ENCODE measurements at places on chromosomes 3 and 15.
A peak's percentile ranks its signal among the peaks of the same experiment; 100 is the strongest.

DNA sequence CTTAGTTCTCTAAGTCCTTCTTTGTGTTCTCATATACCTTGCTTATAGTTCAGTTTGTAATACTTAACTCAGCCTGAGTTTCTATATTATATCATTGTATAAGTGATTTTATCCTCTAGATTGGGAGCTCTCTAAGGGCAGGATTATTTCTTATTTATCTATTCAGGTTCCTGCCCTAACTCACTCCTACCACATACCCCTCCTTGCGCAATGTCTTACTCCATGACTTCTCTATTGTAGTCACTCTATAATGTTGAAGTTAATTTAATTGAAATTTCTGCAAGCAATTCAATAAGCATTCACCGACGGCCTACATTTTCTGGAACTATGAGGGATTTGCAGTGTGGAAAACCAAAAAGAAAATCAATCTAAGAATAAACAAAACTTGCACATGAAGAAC lies 3.6 kb upstream of the OR5K4 start:
- DNase-seq = no peak

- DNase-seq = no peak
Measured at GRCh38 chr3:186937017-186937875, 6.9 kb downstream of the ST6GAL1 start.

- no peak for DNase-seq
Measured at GRCh38 chr3:80771085-80771484, 990.4 kb downstream of the GBE1 start.

DNA sequence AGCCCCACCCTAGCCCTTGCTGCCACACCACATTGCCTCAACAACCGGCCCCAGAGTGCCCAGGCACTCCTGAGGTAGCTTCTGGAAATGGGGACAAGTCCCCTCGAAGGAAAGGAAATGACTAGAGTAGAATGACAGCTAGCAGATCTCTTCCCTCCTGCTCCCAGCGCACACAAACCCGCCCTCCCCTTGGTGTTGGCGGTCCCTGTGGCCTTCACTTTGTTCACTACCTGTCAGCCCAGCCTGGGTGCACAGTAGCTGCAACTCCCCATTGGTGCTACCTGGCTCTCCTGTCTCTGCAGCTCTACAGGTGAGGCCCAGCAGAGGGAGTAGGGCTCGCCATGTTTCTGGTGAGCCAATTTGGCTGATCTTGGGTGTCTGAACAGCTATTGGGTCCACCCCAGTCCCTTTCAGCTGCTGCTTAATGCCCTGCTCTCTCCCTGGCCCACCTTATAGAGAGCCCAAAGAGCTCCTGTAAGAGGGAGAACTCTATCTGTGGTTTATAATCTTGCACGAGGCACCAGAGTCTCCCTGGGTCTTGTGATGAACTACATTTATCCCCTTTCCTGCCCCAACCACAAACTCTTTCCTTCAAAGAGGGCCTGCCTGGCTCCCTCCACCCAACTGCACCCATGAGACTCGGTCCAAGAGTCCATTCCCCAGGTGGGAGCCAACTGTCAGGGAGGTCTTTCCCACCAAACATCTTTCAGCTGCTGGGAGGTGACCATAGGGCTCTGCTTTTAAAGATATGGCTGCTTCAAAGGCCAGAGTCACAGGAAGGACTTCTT lies 39.1 kb downstream of the MESD start:
- no peak for DNase-seq

- DNase-seq = no peak
Measured at GRCh38 chr3:96813820-96814650, at the start of gene EPHA6. EPHA6 (plus strand) TSS chr3:96814594.

- DNase-seq = no peak
Measured at GRCh38 chr3:151813799-151814198, at the start of gene AADAC. AADAC (plus strand) TSS chr3:151814116; CDS start chr3:151814163, 47 bp downstream.

GRCh38 chr15:22949074-22949547 lies 31.1 kb downstream of the CYFIP1 start:
- peak; percentile 18 for DNase-seq

DNA sequence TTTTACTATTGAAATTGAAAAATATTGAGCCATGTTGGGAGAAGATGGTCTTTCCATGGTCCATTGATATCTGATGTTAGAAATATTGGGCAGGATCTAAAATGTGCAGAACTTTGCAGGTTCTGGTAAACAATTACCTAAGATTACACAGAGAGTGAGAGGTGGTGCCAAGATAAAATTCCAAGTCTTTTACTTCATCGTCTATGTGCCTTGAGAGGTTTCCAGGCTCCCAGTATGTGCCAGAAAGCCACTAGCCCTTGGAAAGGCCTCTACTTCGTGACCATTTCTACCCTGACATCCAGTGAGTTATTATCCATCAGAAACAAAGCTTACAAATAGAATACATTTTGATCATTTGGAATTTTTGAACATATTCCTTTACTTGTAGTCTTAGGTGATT lies 27.6 kb downstream of the CD200 start:
- DNase-seq = no peak

GRCh38 chr3:57967590-57967989 lies 40.6 kb upstream of the FLNB start:
- no peak for DNase-seq
